MCF 10A (cell line): ENCODE measurements at places on chromosomes 5 and 9.

DNA sequence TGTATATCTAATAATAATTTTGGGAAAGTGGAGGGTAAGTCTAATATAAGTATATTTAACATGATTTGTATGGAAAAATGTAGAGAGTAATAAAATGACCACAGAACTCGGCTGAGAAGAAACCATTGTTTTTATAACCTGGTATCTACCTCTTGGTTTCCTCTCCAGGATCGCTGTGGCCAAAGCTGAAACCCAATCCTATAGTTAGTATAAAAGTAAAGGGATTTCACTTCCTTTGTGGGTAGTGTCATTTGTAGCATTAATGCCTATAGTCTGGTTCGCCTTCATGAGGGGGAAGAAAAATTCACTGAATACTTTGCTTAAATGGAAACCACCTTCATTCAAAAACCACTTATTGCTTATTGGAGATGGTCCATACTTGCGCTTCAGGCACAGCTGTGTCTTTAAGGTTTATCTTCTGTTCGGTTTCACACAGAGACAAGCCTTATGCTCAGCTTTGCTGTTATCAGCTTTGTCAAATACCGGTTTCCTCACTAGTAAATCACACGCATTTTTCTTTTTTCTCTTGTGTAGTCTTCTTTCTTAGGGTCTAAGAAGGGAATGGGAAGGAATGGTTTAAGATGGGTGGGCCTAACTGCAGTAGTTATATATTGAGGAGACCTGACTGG lies 12.1 kb downstream of the PIK3R1 start:
- peaks cover 94% of the 10 kb centered on the region for H3K36me3 ChIP-seq
- no peaks in the 10 kb centered on the region for H3K27me3 ChIP-seq
- DNase-seq = no peak
- H3K4me3 ChIP-seq = no peak overlapping the region

DNA sequence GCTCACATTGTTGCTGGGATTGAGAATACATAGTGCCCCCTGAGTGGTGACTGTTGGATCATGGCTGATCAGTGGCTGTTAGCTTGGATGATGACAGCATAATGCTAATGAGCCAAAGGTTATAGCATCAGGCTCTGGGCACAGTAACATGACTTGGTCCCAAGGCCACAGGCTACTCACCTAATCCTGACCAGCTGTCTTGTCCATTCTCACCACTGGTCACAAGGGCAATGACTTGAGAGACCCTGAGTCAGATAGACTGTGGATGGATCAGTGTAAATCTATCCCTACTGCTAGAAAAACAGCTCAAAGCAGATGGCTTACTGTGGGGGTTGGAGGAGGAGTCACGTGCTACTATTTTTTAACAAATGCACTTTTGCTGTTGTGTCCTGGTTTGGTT lies 74.7 kb downstream of the AOPEP start:
- peak overlapping the region; percentile 94 for H3K27ac ChIP-seq
- H3K36me3 ChIP-seq = peaks cover 6% of the 10 kb centered on the region
- H3K4me1 ChIP-seq = peaks cover 47% of the 10 kb centered on the region
- DNase-seq = no peak

GRCh38 chr5:36610621-36611020 lies 4.2 kb downstream of the SLC1A3 start:
- H3K36me3 ChIP-seq = no peaks in the 10 kb centered on the region
- no peak overlapping the region for H3K27ac ChIP-seq
- peaks cover 9% of the 10 kb centered on the region for H3K4me1 ChIP-seq
- no peak overlapping the region for H3K4me3 ChIP-seq
- no peaks in the 10 kb centered on the region for H3K27me3 ChIP-seq
- no peak for DNase-seq

DNA sequence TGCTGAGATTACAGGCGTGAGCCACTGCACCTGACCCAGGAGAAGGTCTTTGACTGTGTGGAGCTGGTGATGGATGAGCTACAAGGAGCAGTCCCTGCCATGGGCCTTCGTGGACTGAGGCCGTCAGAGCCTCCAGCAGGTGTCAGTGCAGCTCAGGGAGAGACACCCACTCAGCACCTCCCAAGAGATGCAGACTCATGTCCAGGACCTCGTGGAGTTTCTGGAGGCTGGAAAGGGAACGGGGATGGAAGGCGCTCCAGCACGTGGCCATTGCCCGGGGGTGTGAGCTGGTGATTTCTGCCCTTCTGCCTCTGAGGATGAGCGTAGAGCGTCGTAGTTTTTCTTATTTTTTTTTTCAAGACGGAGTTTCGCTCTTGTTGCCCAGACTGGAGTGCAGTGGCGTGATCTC lies 9.5 kb downstream of the TOR4A start:
- H3K4me3 ChIP-seq = no peak overlapping the region
- no peaks in the 10 kb centered on the region for H3K27me3 ChIP-seq
- peak; percentile 77 for DNase-seq
- H3K36me3 ChIP-seq = peaks cover 13% of the 10 kb centered on the region
- no peaks in the 10 kb centered on the region for H3K4me1 ChIP-seq

DNA sequence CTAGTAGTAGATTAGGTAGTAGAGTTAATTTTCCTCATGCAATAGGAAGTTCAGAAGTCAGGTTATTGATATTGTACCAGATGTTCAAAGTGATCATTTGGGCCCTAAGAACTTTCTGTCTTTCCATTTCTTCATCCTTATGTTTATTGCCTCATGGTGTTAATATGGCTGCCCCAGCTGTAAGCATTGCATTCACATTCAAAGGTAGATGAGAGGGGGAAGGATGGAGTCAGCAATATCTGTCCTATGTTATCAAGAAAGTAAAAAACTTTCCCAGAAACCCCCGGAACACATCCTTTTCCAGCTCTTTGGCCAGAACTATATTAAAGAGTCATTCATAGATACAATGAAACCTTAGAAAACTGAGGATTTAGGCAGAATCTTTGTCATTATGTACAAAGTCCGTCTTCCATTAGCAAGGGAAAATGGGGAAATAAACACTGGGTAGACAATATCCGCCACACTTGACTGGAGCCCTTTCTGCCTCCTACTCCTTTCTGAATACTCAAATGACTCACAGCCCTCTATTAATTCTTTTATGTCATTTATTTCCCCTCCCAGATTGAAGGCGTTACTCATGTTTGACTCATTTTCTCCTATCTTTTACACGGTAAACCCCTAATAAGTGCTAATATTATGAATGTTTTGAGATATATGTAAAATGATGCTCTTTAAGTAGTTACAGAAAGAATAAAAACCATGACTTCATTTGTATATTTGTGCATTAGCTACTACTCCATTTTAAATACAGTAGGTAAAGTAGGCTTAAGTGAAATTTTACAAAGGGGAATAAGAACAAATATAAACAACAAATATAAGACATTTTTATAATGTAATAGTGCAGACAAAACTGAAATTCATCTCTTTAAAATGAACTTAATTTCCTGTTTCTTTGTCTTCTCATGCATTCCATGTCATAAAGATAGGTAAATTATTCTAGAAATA lies 127.6 kb downstream of the SLF1 start:
- no peak overlapping the region for H3K4me3 ChIP-seq
- no peaks in the 10 kb centered on the region for H3K27me3 ChIP-seq
- H3K36me3 ChIP-seq = peaks cover under 1% of the 10 kb centered on the region
- no peak overlapping the region for H3K27ac ChIP-seq
- DNase-seq = peak; percentile 23

GRCh38 chr5:170006021-170006420 lies 25.7 kb upstream of the INSYN2B start:
- DNase-seq = no peak
- H3K27ac ChIP-seq = no peak overlapping the region
- H3K36me3 ChIP-seq = no peaks in the 10 kb centered on the region
- H3K27me3 ChIP-seq = no peaks in the 10 kb centered on the region

GRCh38 chr9:70412832-70413463 lies 1.5 kb downstream of the KLF9 start:
- peaks cover 6% of the 10 kb centered on the region for H3K36me3 ChIP-seq
- H3K27ac ChIP-seq = peak overlapping the region; percentile 99
- H3K27me3 ChIP-seq = no peaks in the 10 kb centered on the region
- DNase-seq = peak; percentile 72
- H3K4me3 ChIP-seq = peak overlapping the region; percentile 98
- peaks cover 19% of the 10 kb centered on the region for H3K4me1 ChIP-seq
